Sigmoid colon (tissue), 7 donors: ENCODE measurements at places on chromosomes 6 and 20.

DNA sequence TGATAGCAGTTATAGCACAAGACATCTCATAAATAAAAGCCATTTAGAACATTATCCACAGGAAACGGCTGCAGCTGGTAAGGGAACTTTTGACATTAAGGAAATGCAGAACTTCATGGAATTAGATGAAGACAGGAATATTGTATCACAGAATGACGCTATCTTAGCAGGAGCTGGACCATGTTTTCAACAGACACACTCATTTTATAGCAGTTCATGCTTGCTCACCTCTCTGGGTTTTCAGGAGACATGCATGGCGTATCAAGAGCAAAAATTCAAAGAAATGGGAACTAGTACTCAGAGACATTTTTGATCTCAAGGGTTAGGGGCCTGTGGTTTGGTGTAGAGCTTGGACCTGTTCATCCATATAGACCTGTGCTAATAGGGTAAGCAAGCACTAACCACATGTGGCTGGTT, 125.0 kb downstream of the FYN start:
- DNase-seq = no peak

- no peak for DNase-seq
These were observed 289.1 kb upstream of the MANEA start for GRCh38 chr6:95288251-95288650.

- DNase-seq = no peak
These were observed 767 bp downstream of the PTK6 start for GRCh38 chr20:63536241-63536977.

GRCh38 chr6:50961611-50962010, 142.9 kb downstream of the TFAP2B start:
- no peak for DNase-seq

DNA sequence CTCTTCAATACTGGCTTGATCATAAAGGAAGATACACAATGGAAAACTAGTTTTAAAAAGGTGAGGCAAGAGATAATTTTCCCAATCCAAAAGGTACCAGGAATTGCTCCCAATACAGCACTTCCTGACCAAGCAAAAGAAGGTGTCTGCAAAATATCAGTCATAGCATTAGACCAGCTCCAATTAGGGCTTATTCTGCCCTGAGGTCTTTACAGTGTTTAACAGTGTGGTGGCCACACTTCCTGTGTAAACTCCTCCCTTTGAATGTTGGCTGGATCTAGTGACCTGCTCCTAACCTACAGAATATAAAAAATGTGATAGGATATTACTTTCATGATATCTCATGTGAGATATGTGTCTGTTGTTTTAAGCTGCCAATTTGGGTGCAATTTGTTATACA, 57.1 kb upstream of the BTN3A2 start:
- DNase-seq = no peak

DNA sequence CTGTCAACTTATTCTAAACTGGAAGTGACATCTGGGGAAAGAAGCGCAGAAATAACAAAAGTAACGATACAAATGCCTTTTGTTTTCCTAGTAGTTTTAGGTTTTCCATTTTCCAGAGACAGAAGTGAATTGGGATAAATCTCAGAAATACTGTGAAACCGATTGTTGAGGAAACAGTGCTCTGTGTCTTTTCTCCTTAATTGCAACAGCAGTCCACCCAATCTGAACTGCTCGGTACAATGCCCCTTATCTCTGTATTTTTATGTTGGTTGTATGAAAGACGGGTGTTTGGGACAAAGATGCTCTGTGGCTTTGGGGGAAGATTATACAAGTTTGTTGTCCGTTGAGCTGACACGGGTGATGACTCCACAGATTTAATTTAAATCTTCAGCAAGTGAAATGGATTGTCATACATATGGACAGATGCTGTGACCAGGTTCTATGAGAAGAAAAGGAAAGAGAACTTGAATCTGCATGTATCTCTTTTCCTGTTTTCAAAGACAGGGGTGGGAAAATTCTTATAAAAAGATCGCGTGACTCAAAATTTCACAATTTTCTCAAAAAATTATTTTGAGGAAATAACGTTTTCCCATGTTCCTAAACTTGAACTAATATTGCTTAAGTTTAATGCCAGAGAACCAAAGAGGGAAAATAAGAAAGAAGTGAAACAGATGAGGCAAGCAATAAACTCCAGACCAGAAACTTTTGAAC, 41.2 kb downstream of the SASH1 start:
- DNase-seq = no peak

DNA sequence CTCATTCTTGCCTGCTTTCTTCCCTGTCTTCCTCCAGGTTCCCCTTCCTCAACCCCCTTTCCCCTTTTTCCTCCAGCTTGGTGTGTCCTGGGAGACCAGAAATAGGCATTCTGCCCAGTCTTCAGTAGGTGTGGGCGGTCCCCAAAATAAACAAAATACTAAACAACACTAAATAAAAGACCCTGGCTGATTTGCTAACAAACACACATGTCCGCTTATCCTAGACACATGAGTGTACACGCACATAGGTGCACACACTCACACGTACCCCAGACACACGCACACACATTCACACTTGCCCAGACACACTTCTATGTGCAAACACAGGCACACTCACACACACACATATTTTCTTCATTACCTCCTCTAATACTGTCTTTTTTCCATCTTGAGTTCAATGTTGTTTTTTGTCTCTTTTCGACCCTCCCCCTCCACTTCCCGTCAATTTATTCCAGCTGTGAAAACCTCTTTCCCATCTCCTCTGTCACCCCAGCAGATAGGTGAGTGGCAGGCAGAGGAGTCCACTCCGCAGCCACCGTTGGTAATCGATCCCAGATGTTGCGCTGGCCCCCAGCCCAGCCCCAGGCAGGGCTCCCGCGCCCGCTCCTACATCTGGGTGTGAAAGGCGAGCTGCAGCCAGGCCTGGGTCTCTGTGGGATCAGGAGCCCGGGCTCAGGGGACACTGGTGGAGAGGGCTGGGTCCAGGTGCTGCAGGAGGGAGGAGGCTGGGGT, 56.9 kb upstream of the FOXP4 start:
- no peak for DNase-seq

DNA sequence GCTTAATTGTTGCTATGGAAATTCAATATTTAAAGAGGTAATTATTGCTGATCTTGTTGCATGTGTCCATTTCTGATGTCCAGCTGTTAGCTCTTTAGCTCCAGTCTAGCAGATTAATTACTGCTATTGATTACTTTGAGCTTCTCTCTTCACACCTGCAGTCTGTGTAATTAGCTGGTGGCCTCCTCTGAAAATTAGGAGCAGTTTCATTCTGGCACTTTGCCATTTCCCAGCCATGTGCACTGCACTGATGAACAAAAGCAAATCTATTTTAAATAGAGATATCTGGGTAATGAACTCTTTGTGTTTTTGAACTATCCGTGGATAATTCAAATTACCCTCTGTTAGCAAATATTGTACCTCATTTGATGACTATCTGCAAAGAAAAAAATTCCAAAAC, 275.9 kb downstream of the RNF144B start:
- no peak for DNase-seq

- no peak for DNase-seq
These were observed at the start of gene TRIM31 for GRCh38 chr6:30113003-30113759. Gene TRIM31 (minus strand): TSS chr6:30113090. CDS start chr6:30112805, 285 bp downstream.

DNA sequence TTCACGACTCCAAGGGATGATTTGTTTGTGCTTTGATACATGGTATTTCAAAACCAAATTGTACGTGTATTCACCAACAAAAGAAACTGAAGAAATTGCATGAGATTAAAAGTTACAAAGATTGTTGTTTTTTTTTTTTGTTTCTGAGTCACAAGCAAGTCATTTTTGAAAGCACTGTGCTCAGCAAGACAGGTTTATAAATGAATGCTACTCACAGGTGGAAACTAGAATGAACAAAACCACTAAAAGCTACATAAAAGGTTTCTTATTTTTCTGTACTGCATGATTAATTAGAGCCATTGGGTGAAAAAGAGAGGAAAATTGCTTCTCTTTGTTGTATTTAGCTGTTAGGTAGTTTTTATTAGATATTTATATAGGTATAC, 90.2 kb upstream of the RIPOR2 start:
- no peak for DNase-seq

DNA sequence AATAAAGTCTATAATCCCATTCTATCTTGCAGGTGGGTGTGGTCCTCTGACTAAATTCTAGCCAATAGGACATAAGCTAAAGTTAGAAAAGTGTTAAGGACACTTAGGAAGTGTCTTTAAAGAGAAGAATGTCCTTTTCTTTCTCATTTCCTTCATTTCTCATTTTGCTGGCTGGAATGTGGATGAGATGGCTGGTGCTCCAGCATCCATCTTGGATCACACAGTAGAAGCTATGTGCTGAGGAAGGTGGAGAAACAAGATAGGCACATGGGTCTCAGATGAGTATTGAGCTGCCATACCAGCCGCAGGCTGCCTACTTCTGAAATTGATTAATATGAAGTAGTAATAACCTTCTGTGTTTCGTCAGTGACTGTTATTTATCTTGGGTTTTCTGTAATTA, 289.0 kb downstream of the LRFN2 start:
- DNase-seq = no peak

DNA sequence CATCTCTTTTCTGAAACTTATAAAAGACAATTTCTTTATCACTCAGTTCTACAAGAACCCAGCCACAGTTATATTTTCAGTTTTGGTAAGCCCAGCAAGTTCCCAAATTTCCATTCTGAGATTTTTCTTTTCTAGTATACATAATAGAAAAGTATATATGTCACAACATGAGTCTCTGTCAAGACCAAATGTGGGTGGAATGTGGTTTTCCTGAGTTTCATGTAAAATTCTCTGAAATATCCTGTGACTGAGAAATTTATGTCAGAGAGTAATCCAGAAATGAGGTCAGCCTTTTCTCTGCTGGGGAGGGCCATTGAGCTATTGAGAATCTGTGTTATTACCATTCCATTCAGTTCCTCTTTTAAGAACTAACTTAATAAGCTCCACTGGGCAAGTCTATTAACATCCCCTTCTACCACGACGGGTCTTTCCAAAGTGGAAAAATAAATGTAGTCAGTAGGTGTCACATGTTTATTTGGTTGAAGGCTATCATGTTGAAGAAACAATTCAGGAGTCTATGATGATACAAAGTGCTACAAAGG, 100.7 kb upstream of the HMGN3 start:
- DNase-seq = no peak

GRCh38 chr6:148700741-148701311, 46.0 kb upstream of the UST start:
- DNase-seq = no peak

DNA sequence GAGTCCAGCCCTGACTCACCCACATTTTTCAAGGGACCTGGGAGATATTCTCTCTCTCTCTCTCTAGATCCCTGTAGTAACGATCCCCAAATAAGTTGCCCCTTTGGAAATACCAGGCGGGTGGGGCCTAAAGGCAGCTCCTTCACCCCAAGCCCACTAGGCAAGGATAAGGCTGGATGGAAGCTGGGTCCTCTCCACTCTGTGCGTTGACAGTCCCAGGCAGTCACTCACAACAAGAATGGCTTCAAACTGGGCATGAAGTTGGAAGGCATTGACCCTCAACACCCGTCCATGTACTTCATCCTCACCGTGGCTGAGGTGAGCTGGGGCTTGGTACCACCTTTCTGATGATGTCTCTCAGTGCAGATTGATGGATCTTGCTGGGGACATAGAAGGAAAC, 21.6 kb downstream of the L3MBTL1 start:
- no peak for DNase-seq

GRCh38 chr6:17724341-17724740, 17.6 kb upstream of the NUP153 start:
- DNase-seq = no peak
